ENCODE measurements at places on chromosomes 6 and 20.

DNA sequence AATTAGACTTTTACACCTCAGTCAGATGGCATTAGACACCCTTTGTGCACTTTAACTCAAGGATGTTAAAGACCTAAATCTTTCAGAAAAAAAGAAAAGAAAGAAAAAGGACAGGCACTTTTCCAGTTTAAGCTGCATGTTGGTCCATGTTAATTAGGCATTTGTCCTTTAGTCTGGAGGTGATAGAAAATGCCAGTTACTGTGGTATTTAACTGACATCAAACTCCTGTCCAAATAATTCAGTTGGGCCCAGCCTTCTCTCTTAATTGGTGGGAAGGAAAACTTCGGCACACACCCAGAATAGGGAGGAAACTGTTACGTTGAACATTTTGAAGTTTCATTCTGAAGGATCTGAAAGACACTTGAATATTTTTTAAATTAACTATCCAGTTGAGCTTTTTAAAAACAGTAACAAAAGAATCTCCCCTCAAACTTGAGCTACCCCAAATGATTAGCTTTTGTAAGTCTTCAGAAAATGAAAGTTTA lies 30.3 kb downstream of the RREB1 start:
- DNase-seq: no peak

- DNase-seq: no peak
Measured at GRCh38 chr20:62195736-62196135, 12.9 kb downstream of the MTG2 start.

DNA sequence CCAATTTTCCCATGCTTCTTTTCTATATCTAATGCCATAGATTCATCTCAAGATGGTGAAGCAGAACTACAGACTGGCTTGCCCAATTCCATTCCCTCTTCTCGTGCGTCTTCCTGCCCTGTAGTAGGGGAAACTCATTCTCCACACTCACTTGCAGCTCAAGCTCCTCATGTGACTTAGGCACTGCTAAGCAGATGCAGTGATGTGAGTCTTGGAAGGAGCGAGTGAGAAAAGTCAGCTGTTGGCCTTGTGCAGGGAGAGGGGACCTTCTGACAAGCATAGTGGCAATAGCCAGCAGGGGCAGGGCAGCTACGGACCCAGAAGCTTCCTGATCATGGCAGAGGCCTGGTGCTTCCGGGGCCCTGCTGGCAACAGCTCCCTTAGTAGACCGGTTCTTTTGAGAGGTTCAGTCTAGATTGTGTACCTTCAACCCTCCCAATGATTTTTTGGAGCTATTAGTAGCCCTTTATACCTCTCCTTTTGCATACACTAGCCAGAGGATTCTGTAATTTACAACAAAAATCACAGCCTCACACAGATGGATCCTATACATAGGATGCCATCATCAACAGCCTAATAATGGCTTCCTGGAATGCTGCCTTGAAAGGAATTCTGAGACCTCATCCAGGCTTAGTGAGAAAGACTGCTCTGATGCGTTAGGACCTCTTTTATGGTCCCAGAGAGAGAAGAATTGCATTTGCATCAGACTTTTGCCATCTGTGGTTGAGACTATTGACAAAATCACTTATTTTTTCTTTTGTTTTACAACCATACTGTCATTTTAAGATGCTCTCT lies 121.5 kb upstream of the RIPOR2 start:
- no peak for DNase-seq

GRCh38 chr6:129903082-129903481 lies 42.0 kb upstream of the TMEM244 start:
- DNase-seq: no peak

- DNase-seq: peak; percentile 92
Measured at GRCh38 chr20:18137412-18138265, at the start of the genes KAT14 and PET117. TSS of gene KAT14 (plus strand) at chr20:18137863. CDS start at chr20:18142661, 4,798 bp downstream. TSS of gene PET117 (plus strand) at chr20:18137863. CDS start at chr20:18137956, 93 bp downstream.

DNA sequence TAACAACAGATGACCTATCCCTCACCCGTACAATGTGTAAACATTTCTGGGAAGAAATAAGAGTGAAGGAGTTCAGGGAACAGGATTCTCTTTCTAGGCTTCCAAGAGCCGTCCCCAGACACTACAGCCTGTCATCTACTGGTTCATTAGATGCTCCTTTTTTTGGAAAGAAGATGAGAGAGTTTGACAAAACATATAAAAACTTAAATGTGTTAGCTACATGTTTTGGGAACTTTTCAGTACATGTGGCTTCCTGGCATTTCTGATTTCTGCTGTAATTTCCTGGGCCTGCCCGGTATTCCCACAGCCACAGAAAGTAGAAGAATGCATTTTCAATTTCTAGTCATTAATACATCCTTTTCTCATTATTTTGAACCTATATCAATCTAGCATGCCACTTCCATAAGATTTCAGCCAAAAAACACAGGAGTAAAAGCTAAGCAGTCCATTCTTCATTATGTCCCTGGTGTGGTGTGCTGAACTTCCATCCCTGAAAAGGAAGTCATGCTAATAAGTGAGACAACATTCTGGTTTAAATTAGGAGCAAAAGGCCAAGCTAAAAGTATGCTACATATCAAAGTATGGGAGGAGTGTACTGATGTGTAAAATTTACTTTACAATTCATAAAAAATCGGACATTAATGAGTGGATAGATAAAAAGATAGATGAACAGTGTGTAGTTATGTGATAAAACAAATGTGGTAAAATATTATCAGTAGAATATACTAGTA lies 198.2 kb downstream of the WDR27 start:
- no peak for DNase-seq

DNA sequence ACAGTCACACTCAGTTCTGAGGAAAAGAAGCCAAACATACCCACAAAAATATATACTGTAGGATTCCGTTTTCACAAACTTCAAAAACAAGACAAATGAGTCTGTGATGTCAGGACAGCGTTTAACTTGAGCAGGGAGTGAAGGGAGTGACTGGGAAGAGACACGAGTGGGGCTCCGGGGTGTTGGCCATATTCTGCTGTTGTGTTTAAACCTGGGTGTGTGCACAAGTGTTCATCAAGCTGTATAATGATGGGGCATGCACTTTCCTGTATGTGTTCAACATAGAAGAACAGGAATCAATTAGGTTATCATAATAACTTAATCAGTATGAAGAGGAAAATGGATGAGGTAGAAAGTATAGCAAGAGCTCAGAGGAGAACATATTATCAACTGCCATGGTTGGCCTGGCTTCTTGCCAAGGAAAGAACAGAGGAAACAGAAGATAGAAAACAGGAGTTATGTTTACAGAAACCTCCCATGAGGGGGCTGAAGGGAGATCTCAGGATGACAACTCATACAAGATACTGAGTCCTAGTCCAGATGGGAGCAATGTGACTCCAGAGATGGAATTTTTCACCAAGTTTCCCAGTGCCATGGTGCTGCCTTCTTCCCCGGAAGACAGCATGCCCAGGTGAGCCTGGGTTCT lies 15.1 kb upstream of the AFDN start:
- no peak for DNase-seq

DNA sequence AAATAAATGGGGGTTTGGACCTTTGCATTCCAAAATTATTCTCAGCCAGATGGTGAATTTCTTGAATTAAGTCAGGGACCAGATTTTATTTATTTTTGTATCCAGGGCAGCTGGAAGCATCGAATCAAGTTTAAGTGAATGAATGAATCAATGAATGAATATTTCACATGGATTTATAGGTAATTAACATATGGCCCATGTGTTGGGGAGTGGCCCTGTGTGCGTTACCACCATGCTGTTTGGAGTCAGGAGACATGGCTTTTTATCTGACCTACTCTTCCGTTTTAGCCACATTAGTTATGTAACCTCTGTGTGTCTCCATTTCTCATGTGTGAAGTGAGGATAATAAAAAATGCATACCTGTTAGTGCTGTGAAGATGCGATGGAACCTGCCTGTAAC lies 213.5 kb downstream of the CDH26 start:
- no peak for DNase-seq

- no peak for DNase-seq
Measured at GRCh38 chr6:30787954-30788353, 43.6 kb upstream of the IER3 start.

GRCh38 chr20:43309266-43309665 lies 119.6 kb upstream of the PTPRT start:
- no peak for DNase-seq

GRCh38 chr20:23079016-23079351 lies 7.1 kb downstream of the CD93 start:
- DNase-seq: no peak

- no peak for DNase-seq
Measured at GRCh38 chr20:4925842-4926530, 75.3 kb downstream of the SLC23A2 start.

DNA sequence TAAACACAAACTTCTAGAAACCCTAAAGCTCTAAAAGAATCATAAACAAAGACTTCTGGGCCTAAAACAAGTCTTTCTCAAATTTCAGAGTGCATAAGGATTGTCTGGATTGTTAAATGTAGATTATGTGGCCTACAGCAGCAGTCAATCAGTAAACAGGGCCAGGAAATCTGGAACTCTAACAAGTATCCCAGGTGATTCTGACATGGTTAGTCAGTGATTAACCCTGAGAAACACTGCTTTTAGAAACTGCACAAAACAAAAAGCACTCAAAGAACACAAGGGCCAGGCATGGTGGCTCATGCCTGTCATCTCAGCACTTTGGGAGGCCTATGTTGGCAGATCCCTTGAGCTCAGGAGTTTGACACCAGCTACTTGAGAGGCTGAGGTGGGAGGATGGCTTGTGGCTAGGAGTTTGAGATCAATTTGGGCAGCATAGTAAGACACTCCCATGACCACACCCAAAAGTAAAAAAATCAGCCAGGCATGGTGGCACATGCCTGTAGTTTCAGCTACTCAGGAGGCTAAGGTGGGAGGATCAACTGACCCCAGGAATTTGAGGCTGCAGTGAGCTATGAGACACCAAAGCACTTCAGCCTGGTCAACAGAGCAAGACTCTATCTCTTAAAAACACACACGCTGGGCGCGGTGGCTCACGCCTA lies 5.9 kb downstream of the MED20 start:
- DNase-seq: no peak

DNA sequence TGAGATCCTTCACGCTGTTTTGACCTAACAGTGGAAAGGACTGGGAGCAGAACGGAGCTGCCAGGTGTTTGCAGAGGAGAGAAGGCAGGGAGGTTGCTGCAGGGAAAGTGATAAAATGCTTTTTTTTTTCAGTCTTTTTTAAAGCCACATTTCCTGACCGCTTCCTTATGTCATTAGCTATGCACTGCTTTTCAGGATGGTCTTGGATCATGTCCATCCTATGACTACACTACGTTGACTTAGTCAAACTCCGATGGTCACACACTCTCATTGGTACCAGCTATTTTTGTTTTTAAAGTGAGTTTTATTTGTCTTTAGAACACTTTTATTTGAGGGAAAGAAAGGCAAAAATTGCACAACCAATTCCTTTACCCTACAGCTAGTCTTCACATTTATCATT lies 89.2 kb upstream of the EXOC2 start:
- no peak for DNase-seq

DNA sequence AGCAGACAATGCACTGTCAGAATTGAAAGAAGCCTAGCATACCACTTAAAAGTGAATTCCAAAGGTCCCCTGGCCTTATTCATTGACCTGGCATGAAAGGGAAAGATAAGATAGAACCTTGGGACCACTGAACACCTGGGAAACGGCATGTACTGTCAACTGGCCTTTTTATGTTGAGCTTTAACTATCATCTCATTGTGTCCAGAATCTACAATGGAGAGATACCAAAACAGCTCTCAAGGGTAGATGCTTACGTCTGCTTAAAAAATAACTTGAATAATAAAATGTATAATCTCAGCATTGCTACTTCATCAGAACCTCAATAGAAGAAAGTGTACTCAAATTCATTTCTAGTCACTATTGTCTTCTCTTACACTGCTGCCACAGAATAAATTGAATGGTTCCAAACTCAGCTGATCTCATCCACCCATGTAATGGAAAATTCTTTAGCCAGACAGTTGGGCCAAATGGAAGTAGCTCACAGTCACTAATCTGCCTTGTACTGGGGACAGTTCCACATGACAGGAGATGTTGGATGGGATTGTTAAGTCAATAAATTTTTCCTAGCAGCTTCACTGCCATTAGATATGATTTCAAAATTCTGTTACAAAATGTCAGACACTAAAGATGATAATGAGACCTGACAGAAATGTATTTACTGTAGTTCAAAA lies 93.8 kb downstream of the MLIP start:
- no peak for DNase-seq

Measured in CD4-positive, alpha-beta memory T cell (primary cell).